ENCODE measurements at places on chromosomes 6 and 20.

DNA sequence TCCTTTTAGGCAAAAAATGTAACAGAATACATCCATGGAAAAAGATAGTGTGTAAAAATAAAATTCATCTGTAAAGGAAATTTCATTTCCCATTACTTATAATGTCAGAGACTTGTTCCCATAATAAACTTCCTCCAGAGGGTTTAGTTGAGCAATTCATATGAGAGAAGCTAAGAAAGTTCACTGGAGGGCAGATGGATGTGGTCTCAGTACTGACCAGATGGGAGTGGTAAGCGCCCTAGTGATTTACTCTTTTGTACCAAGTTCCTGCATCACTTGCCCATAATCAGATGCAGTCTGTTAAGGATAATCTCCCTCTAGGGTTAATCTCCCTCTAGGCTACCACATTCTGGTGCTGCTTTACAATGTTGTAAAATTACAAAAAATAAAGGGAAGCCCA is 61.7 kb downstream of the ESF1 start:
- DNase-seq, result no peak

- no peak for DNase-seq
Measured at GRCh38 chr6:126548300-126548699, 208.4 kb downstream of the CENPW start.

- DNase-seq, result no peak
Measured at GRCh38 chr20:48711696-48712464, 115.9 kb downstream of the PREX1 start.

- DNase-seq, result no peak
Measured at GRCh38 chr6:1363729-1364572, 25.4 kb upstream of the FOXF2 start.

DNA sequence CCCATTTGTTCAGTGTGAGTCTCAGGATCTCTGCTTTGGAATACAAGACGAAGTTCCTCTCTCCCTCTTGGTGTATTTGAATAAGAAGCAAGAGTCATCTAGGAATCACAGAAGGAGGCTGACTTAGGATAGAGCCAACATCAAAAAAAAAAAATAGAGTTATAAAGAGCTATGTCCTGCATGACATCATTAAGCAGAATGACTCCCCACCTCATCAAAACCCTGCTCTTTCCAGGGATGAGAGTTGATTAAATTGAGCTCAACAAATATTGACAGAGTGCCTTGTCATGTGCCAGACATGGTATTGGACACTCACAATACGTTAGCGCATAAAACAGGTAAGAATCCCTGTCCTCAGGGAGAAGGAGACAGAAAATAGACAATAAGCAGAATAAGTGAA is 48.6 kb upstream of the TNFAIP3 start:
- DNase-seq, result no peak

DNA sequence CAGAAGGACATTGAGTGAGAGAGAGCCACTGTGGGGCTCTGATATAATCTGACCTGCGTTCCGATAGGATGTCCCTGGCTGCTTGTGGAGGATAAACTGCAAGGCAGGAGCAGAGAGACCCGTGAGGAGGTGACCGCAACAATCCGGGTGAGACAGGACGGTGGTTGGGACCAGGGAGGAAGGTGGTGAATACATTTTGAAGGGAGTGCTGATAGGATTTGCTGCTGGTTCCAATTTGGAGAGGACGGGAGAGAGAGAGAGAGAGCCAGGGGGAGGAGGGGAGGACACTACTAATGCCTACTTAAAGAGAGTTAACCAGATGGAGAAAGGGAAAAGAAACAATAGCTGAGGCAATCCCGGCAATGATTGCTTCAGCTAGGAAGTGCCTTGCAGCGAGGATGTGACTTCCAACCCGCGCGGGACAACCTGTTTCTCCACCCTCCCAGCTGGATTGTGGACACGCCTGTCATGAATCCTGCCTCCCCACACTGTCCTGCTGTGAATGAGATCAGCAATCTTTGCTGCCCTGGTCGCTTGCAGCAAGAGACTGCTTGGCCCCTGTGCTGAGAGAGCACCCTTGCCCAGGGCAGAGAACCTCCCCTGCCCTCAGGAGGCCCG is 199.0 kb upstream of the KCNG1 start:
- DNase-seq, result no peak

DNA sequence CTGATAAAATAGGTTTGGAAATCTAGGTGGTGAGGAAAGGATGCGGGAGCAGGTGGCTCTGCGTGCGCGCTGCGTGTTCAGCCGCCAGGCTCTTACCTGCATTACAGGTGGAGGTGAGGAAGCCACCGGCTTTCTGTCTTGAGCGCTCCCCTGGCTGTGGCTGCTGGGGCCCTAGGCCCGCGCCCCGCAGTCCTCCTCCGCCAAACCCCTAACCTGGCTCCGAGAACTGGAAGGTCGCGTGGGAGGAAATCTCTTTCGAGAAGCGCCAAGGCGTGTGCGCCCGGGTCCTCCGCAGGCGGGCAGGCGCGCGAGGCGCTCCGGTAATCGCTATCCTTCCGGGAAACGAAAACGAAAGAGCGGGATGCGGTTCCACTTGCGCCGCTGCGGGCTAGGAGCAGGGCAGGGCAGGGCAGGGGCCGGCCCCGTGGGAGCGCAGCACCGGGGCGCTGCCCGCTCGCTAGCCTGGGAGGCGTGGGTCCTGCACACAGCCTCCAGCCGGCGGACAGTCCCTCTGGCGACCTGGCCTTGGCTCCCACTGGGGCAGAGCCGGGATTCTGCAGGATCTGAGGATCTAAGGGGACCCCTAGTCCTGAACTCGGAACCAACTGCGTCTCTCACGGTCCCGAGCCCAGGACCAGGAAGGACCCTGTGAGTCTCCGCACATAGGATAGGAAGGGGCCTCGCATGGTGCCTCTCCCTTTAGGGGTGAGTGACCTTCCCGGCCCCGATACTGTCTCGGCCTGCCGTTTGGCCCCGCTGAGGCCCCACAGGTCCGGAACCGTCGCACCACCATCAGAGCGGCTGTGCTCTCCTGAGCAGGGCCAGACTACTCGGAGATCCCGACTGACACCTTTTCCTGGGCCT is at the start of gene ETV7:
ETV7 (minus strand) TSS at position 230 of the 864 bp plus-strand sequence; CDS start at position 102, 128 bp downstream.
- DNase-seq, result peak; percentile 8

Data from stimulated activated CD8-positive, alpha-beta memory T cell treated with anti-CD3 and anti-CD28 coated beads, Interleukin-7, amount 100 ng/mL, for 48 hours (primary cell).